Stimulated activated CD4-positive, alpha-beta T cell treated with anti-CD3 and anti-CD28 coated beads, Interleukin-2, amount 100 ng/mL, for 48 hours (primary cell): ENCODE measurements at places on chromosomes 16 and 17.

- no peak for DNase-seq
Observed at GRCh38 chr17:64682261-64683181, 20.4 kb upstream of the SMURF2 start.

GRCh38 chr17:57864273-57864672 lies 14.4 kb upstream of the MRPS23 start:
- DNase-seq, result no peak

- DNase-seq, result no peak
Observed at GRCh38 chr17:27322026-27322425, 28.1 kb downstream of the WSB1 start.

- no peak for DNase-seq
Observed at GRCh38 chr16:57607676-57608461, 20.6 kb upstream of the ADGRG1 start.

GRCh38 chr16:74101379-74102137 lies 195.1 kb upstream of the PSMD7 start:
- no peak for DNase-seq

DNA sequence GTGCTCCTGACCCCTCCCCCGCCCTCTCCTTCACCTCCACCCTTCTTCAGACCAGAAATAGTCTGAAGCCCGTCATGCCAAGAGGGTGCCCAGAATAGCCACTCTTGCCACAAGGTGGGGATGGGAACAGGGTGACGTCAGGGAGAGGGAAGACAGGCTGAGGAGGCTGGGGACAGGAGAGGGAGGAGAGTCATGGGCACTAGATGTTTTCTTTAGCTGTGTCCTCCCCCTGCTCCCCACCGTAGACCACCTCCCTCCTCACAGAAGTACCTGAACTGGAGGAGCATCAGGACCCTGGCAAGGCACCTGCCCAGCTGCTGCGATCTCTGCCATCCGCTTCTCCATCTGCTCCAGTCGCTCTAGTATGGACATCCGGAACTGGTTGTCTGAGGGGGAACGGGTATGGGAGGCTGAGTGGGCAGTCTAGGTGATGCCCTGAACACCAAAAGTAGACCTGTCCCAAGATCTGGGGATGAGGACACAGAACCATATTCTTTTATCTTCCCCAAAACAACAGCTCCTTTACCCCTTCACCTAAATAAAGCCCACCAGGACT lies 6.6 kb upstream of the SPAG7 start:
- DNase-seq, result no peak

DNA sequence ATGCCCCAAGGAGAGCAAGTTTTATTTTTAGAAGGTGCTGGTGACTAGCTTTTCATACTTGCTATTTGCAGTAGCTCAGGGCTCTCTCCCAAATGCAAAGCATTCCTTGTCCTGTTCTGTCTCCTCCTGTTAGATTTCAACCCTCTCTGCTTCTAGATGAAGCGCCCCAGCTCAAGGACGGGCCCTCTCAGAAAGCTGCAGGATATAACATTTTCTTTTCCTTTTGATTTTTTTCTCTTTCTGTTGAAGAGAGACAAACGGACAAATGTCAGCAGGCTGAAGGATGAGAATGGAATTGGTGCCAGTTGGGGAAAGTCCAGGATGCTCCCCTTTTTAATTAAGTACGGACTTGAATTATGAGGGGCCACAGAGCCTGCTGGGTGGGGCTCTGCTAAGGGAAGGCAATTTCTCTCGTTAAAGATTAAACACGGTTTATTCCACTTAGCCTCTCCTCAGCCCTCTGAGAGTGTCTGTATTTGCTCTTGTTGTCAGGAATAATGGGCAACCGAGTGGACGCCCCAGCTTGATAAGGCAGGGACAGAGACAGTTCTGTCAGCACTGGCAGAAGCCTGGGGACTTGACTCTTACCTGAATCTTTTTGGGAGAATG lies 6.2 kb upstream of the ETV4 start:
- no peak for DNase-seq

DNA sequence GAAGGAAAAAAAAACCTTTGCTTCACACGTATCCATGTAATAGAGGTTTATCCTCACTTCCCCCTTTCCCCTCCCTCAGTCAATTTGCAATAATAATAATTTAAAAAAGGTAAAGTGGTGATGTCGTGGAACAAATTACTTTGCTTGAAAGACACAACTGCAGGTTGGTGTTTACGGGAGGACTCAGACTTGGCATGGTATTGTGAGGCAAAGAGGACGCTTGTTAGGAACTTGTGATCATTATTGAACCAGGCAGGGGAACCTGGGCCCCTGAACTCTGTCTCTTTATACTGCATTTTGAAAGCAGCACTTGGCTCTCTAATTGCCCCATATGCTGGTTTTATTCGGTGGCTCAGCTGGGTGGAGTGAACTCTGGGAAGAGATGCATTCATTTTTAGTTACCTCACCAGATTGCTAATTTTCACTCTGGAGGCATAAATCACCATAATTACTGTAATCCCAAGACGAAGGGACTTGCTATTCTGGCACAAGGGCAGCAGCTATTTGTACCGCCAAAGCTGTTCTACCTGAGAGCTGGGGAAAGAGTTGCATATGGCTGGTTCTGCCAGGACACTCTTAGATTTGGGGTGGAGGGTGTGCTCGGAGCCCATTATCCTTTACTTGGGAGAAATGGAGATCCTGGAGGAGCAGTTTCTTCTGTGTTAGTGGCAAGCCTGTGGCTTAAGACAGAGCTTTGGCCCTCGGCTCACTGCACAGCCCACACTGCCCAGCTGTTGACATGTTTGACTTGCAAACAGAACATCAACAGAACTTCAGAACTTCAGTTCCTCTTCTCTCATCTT lies 5.7 kb upstream of the DHX8 start:
- DNase-seq, result no peak

DNA sequence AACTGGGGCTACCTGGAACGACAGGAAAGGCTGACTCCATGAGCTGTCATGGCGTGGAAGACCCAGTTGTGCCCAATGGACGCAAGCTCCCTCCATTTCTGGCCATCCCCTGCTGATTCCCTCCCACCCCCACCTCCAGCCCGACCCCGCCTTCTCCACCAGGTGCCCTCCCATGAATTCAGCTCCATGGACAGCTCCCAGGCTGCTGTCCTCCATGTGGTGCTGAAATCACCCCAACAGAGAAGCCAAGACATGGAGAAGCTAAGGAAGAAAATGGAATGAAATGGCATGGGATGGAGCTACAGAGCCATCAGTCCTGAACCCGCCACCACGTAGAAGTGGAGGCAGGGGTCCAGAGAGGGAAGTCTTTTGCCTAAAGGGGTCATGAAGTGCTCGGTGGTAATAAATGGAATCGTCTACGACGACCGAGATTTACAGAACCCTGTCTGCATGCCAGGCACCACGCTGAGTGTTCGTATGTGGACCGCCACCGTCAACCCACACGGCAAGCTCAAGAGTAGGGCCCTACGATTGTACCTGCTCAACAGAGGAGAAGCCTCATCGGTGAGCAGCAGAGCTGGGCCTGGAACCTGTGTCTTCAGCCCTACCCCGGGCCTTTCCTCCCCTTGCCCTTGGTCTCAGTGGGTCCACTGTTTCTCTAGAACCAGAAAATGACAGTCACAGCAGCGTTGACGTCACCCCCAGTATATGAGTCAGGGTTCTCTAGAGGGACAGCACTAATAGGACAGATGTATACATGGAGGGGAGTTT lies 9.3 kb upstream of the ZC3H18 start:
- no peak for DNase-seq

DNA sequence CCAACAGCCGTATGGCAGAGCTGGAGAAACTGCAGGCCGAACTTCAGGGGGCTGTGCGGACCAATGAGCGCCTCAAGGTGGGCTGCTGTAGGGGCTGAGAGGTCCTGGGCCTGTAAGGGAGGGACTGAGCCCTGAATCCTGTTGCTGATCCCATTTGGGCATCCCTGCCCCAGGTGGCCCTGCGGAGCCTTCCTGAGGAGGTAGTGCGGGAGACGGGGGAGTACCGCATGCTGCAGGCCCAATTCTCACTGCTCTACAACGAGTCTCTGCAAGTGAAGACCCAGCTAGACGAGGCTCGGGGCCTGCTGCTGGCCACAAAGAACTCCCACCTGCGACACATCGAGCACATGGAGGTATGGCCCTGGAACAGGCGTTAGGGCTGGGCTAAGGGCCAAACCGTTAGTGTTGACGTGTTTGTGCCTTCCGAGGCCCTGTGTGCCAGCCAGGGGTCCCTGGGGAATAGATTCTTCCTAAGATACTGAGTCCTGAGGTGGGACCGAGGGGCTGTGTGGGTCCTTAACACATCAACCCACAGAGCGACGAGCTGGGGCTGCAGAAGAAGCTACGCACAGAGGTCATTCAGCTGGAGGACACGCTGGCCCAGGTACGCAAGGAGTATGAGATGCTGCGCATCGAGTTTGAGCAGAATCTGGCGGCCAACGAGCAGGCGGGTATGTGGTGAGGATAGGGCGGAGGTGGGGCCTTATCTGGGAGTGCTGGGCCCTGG lies 4.2 kb downstream of the RNF40 start:
- DNase-seq, result no peak

DNA sequence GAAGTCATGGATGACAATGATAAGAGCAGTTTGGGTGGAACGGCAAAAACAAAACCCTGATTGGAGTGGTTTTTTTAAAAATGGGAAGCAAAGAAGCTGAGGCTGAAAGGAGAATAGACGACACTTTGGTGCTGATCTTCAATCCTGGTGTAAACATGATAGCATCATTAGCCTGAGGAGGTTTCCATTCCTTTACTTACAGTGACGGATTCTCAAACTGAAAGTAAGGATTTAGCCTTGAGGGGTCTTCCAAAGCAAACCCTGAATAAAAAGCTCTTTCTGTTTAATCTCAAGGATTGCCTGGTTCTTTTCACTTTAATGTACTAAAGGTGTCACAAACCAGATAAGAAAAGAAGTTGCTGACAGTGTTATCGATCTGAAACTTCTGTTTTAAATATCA lies 69.3 kb downstream of the KCNJ2 start:
- no peak for DNase-seq

GRCh38 chr17:64154717-64155116 lies 24.8 kb upstream of the ERN1 start:
- no peak for DNase-seq

DNA sequence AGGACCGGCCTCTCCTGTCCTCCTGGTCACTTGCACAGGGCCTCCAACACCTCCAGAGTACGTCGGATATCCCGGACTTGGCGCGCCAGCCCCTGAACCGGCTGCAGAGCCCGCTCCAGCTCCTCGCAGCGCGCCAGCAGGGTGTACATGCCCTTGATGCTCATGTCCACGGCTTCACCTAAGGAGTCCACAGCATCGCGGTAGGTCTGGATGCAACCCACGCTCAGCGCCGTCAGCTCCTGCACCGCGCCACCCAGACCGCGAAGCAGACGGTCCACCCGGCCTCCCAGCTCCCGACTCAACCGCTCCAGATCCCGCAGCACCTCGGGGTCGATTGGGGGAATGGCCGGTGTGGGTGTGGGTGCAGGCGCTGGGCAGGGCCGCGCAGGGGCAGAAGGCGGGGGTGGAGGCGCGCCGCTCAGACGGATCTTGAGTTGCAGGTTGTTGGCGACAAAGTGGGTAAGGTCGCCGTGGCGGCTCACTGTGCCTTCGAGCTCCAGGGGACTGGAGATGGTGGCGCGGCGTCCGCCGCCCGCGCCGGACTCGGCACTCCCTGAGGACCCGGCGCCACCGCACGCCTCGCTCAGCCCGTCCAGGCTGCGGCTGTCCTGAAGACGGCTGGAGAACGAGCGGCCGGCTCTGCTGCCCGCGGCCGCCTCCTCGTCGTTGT lies 804 bp downstream of the BORCS6 start:
- no peak for DNase-seq

- no peak for DNase-seq
Observed at GRCh38 chr17:49603720-49604119, 28.0 kb downstream of the NXPH3 start.

DNA sequence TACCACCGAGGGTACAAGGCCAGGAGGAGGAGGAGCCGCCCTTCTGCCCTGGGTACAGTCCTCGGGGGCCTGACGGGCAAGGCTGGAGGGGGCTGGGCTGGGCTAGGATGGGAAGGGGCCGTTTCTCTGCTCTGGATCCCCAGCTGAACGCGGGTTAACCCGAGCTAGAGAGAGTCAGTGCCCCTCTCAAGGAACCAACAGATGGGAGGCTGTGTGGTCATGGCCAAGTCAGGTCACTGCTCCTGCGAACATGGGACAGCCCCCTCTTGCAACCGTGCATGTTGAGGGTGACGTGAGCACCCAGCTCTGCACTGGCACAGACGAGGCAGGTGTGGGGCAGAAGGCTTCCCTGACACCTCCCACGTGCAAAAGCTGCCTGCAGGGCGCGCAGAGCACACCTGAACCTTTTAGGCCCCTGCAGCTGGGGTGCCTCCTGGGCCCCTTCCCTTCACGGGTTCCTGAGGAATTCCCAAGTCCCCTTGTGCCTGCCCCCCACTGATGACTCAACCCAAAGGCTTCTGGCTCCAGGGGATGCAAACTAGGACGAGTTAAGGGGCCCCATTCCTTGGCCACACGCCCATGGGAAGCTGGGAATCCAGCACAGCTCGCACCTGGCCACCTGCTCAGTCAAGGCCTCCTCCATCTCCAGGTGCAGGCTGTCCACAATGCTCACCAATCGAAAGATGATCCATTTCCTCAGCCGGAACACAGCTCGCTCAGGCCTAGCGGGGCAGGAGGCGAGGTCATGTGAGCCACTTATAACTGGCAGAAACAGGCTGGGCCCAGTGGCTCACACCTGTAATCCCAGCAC lies 6.3 kb downstream of the MYBBP1A start:
- DNase-seq, result no peak

DNA sequence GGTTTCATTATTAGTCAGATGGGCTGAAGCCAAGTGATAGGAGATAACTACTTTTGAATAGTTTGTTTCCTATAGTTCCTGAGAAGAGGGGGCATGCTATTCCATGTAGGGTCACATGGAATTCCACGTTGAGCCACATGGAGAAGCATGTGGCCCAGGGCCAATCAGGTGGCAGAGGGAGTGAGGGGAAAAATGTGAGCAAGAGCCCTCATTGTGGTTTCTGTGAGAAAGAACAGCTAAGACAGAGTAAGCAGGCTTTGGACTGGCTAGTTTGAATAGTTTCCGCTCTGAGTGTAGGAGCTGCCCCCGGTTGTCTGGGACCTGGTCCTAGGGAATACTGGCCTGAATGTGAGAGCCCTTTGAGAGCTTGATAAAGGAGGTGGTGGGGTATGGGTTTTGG lies 69.9 kb upstream of the CNTNAP4 start:
- DNase-seq, result no peak

GRCh38 chr16:4399001-4399730 lies 17.2 kb downstream of the CORO7 start:
- DNase-seq, result no peak

GRCh38 chr16:2848933-2849725 lies 8.8 kb downstream of the PRSS22 start:
- no peak for DNase-seq

- DNase-seq, result peak; percentile 24
Observed at GRCh38 chr16:75288596-75289120, 37.2 kb upstream of the BCAR1 start.

GRCh38 chr16:82694239-82694874 lies 67.6 kb downstream of the CDH13 start:
- no peak for DNase-seq

GRCh38 chr17:1227917-1228780 lies 42.1 kb upstream of the BHLHA9 start:
- no peak for DNase-seq

GRCh38 chr17:61414141-61414935 lies 14.7 kb downstream of the TBX2 start:
- DNase-seq, result no peak

GRCh38 chr17:72120642-72121163 lies at the start of gene SOX9:
Gene SOX9 (plus strand): TSS chr17:72121020. CDS start chr17:72121392, 372 bp downstream.
- DNase-seq, result no peak

GRCh38 chr17:65163990-65164495 lies 26.9 kb downstream of the RGS9 start:
- DNase-seq, result peak; percentile 42

- DNase-seq, result no peak
Observed at GRCh38 chr16:67190041-67190440, at the start of gene EXOC3L1. Gene EXOC3L1 (minus strand): TSS chr16:67190136. CDS start chr16:67189676, 460 bp downstream.

GRCh38 chr17:76248013-76248782 lies 7.9 kb upstream of the RNF157 start:
- no peak for DNase-seq
